ENCODE measurements at places on chromosomes 2 and 18.
A peak's percentile ranks its signal among the peaks of the same experiment; 100 is the strongest.

- DNase-seq = no peak
Observed at GRCh38 chr18:39840856-39841481, 2114.1 kb upstream of the PIK3C3 start.

DNA sequence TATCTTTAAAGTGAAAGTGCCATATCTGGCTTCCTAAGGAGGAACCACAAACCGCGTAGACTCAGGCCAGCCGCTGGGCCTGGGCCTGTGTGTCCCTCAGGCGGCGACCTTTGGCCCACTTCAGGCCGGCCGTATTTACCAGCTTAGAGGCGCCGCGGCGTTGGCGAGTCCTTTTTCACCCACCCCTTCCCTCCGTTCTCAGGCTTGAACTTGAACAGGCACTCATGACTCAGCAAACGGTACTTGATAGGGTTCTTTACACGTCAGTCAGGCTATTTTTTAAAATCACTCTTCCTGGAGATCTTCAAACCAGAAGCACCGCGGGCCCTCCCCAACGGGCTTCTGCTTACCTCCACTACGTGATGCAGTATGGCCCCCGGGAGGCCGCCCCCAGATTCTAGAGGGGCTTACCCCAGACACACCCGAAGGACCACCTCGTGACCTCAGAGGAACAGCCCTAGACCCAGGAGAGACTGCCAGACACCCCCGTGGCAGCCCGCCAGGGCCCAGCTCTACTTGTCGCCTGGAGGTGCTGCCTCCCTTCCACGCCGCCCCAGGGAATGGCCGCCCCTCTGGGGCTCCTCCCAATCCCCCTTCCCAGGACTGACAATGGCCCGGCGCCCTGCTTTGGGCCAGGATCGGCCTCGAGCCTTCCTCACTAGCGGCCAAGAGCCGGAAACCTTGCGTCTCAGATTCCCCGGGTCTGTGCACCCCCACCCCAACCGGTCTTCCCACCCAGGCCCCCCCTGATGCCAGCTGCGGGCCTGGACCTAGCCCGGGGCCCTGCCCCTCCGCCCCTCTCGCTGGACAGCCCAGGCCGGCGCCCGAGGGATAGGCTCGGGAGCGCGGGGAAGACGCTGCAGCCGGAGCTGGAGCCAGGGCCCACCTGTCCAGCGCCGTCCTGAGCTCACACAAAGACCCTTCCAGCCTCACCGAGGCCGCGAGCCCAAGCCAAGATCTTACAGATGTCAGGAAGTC is 33.8 kb upstream of the IMPA2 start:
- DNase-seq = peak; percentile 67

- DNase-seq = no peak
Observed at GRCh38 chr2:216428618-216429350, 16.5 kb downstream of the SMARCAL1 start.

DNA sequence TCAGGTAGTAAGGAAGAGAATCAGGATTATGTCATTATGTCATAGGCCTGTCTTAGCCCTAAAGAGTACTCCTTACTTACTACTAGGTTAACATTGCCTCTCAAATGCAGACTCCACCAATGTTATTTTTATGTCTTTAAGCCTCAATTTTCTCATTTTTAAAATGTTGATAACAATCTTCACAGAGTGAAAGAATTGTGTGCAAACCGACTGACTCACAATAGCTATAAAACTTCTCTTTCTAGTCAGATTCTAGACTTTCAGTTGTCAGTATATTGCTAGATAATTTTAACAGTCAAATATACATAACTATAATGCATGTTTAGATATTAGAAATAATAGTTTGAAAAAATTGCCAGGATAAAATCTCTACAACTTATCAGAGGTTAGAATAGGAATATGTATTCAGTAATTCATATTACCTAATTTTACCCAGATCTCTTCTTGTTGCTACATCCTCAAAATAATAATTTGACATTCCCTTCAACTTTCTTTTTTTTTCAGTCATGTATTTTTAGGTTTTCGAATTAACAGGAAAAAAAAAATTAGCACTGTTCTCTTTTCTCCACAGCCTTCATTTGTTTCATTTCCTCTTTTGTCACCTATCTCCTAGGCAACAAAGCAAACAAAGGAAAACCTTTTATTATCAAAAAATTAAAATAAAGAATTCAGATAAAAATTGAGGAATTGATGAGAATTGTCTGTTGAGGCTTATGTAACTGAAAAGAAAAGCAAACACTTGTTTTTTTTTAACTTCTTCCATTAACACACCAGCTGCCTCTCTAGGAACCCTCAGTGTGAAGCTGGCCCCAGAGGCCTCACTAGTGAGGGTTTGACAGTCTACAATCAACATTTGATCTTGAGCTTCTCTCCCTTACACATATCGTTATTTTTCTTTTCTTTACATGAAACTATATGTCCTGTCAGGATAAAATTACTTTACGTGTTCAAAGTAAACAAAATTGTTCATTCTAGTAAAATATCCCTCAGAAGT is 279.0 kb downstream of the CALCRL start:
- DNase-seq = no peak

DNA sequence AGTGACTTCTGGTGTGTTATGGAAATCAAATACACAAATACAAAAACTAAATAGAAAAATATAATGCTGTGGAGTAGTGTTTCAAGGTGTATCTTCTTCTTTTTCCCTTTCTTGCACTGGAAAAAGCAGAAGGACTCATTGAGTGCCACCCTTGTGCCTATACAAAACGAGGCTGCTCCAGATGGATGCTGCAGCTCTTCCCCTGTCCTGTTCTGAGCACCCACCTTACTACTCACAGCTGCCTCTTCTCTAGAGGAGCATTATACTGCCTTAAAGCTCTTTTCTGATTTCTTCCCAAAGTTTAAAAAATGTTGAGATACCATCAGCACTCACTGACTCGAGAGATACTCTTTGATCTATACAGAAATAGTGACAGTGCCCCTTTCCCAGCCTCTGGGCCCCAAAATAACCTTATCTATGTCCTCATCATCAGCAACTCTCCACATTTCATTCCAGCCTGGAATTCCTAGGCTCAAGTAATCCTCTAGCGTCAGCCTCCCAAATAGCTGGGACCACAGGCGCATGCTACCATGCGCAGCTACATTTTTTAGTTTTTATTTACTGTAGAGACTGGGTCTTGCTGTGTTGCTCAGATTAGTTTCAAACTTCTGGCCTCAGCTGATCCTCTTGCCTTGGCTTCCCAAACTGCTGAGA is 1356.1 kb upstream of the NRXN1 start:
- no peak for DNase-seq

Data from HuH-7.5 (cell line).